ENCODE measurements at places on chromosomes 11 and 22.
A peak's percentile ranks its signal among the peaks of the same experiment; 100 is the strongest.

- DNase-seq: no peak
These were observed 48.0 kb downstream of the ME3 start for GRCh38 chr11:86624366-86624765.

- DNase-seq: peak; percentile 76
These were observed 2.1 kb downstream of the CCDC88B start for GRCh38 chr11:64341851-64342791.

DNA sequence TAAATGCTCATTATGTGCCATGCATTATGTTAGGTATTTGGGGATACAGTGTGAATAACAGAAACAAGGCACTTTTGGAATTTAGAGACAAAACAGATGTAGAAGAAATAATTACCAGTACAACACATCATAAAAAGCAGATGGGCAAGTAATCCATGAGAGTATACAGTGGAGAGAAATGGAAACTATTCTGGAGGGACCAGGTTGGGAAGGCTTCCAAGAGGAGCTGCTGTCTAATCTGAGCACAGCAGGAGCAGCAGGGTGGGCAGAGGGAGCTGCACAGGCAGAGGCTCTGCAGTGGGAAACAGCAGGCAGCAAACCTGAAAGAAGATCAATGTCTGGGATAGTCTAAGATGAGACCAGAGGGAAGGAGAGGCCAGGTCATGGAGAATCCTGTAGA, 268.7 kb upstream of the CCDC90B start:
- no peak for DNase-seq

GRCh38 chr11:57742087-57742452, 779 bp downstream of the SELENOH start:
- no peak for DNase-seq

- no peak for DNase-seq
These were observed 150.7 kb downstream of the DCDC1 start for GRCh38 chr11:31218847-31219246.

DNA sequence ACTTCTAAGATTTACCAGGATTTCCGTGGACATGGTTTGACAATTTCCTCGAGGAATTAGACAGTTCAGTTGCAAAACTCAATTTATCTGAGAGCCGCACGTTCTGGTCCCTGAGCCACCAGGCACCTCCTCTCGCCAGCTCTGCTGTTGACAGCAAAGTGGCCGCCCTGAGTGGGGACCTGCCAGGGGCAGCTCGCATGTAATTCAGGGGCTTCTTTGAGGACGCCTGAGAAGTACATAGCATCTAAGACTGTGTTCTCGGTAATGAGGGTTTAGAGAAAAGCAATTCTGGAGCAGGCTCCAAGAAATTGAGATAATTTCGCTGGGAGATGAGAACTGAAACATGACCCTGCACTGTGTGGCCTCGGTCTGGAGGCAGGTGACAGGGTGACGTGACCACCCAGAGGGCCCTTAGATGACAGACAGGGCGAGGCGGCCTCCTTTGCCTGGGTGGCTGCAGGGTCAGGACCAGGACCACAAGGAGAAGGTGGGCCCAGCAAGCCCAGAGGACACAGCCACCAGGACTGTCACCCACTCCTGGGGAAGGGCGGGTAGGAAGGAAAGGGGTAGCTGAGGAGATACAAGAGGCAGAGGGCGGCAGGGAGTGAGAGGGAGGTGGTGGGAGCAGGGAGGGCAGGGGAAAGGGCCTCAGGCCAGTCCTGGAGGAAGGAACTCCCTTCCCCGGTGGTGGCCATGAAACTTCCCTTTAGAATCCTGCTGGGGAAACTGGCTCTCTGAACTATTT, 55.0 kb downstream of the RTL6 start:
- no peak for DNase-seq

DNA sequence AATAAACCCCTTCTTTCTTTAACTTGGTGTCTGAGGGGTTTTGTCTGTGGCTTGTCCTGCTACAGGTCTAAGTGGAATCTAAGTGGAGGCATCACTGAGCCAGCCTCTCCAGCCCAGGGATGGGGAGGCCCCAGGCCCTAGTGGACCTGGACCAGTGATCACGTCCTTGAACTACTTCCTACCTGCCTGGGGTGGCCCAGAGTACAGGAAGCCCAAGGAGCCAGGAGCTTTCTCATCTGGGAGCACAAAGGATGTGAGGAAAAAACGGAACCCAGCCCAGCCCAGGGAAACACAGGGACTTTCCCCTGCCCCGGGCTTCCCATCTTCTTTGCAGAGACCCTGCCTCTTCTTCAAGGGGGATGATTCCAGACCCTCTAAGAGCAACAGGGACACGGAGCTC, 3.5 kb upstream of the CD5 start:
- DNase-seq: no peak
